M059J (cell line): ENCODE measurements at places on chromosomes 7 and 10. TPM values are rescaled to one million over a fixed set of nuclear protein-coding genes. Genes with fewer than 3 reads are reported as not detected.
A peak's percentile ranks its signal among the peaks of the same experiment; 100 is the strongest.

DNA sequence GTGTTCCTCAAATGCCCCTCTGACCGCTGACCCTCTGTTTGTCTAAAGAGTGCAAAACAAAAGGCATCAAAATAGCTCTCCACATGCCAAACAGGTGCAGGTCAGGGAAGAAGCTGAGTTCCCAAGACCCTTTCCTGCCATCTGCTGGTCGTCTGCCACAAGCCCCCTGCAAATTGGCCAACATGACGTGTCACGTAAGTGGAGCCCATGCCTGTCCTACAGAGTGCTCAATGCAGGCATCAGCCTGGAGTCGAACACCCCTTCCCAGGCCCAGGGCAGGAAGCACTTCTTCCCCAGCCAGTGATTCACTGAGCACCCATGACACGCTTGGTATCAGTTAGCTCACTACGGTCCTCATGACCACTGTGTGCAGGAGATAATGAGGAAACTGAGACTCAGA lies 14.1 kb downstream of the TMEM72 start:
- peak; percentile 33 for DNase-seq

DNA sequence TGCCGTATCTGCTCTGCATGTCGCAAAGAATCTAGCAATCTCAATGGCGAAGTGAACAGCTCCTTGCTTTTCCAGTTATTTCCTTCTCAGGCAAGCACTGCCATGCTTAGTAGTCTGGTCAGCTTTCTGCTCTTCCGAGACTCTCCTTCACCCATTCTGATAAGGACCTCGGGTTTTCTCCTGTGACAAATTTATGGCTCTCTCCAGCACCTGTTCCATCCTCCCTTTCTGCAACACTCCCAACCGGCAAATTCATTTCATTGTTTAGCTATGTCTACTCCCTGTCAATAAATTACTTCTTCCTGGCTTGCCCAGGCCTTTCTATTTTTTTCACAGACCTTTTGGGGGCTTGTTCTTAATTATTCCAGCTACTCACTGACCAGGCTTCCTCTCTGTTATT lies 252.6 kb downstream of the SORCS3 start:
- no peak for DNase-seq

DNA sequence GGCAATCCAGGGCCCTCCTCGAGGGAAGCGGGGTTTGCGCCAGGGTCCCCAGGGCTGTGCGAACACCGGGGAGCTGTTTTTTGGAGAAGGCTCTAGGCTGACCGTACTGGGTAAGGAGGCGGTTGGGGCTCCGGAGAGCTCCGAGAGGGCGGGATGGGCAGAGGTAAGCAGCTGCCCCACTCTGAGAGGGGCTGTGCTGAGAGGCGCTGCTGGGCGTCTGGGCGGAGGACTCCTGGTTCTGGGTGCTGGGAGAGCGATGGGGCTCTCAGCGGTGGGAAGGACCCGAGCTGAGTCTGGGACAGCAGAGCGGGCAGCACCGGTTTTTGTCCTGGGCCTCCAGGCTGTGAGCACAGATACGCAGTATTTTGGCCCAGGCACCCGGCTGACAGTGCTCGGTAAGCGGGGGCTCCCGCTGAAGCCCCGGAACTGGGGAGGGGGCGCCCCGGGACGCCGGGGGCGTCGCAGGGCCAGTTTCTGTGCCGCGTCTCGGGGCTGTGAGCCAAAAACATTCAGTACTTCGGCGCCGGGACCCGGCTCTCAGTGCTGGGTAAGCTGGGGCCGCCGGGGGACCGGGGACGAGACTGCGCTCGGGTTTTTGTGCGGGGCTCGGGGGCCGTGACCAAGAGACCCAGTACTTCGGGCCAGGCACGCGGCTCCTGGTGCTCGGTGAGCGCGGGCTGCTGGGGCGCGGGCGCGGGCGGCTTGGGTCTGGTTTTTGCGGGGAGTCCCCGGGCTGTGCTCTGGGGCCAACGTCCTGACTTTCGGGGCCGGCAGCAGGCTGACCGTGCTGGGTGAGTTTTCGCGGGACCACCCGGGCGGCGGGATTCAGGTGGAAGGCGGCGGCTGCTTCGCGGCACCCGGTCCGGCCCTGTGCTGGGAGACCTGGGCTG lies 26.0 kb downstream of the PRSS2 start:
- no peak for DNase-seq

- peak; percentile 5 for DNase-seq
Measured at GRCh38 chr10:7457478-7458316, 46.9 kb upstream of the SFMBT2 start.

- no peak for DNase-seq
Measured at GRCh38 chr7:148031019-148031418, 559.5 kb upstream of the C7orf33 start.

DNA sequence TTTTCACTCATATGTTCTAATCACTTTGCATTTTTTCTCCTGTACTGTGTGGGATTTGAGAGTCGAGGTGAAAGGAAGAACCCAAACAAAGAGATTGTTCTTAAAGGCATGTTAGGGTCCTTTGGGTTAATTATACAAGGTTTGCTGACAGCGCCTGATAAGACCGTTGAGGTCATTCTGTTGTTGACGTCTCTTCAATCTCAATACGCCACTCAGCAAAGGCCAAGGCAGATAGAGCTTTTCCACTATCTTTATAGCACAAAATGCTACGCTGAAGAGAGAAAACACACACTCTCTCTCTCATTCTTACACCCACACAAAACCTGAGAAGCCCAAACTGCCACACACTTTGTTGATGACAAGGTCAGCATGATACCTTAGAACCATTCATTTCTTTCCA lies 228.7 kb downstream of the CNTNAP2 start:
- no peak for DNase-seq

The NUTM2E gene
- 0.05 TPM in 1 of 2 replicates, not detected in the other for total RNA-seq

DNA sequence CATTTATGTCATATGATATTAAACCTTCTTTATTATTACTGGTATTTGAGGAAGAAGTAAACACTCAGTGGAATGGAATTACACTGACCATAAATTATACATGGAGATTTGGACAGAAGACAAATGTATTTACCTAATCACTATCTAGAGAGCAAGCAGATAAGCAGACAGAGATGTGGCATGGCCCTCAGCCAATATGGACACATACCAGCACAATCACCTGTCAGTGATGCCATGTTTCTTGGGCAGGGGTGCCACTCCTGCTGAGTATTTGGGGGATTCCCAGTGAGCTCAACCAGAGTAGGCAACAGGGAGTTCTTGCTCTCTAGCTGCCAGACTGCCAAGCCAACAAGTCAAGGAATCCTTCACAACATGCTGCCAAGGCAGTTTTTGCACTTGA lies 866.3 kb upstream of the LRRN3 start:
- no peak for DNase-seq

The OR2A12 gene
- not detected in 2 replicates for total RNA-seq

GRCh38 chr7:116626886-116627285 lies 45.1 kb upstream of the MET start:
- no peak for DNase-seq

The HOXA6 gene
- total RNA-seq, result 3.7 TPM in 1 of 2 replicates, not detected in the other

DNA sequence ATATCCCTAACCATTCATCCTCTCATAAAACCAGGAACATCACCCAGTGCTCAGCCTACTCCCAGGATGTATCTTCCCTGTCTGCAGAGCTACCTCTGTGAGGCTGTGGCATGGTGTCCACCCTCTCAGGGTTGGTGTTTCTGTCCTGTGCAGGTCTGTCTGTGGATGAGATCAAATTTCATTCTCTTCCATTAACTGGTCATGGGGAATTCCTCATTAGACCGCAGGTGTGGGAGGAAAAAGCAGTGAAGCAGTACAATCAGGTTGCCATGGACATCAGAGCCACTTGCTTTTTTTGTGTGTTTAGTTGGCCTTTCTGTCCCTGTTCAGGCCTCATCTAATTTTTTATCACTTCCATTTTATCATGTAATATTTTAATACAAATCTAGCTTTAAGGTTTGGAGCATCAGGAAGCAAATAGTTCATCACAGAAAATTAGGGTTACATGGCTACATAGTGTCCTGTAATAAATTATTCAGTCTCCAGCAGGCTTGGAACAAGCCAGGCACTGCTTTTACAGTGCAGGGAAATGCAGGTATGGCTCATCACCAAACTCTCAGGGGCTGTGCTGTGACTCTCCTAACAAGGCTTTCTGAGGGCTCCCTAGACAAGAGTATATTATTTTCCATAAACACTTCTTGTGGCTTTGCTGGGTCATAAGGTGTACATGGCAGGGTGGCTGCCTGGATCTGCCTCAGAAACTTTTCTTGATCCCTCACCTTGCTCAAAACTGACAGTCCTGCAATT lies 594.9 kb upstream of the IGFBP3 start:
- peak; percentile 85 for DNase-seq

- DNase-seq, result peak; percentile 55
Measured at GRCh38 chr7:46321556-46322205, 400.6 kb upstream of the IGFBP3 start.

The TMEM270 gene
- total RNA-seq, result 0.17 and 0.32 TPM in 2 replicates

The CYP26A1 gene
- total RNA-seq, result not detected in 2 replicates

The PTF1A gene
- not detected in 2 replicates for total RNA-seq

The PLPP4 gene
- total RNA-seq, result 55.4 and 69.2 TPM in 2 replicates

DNA sequence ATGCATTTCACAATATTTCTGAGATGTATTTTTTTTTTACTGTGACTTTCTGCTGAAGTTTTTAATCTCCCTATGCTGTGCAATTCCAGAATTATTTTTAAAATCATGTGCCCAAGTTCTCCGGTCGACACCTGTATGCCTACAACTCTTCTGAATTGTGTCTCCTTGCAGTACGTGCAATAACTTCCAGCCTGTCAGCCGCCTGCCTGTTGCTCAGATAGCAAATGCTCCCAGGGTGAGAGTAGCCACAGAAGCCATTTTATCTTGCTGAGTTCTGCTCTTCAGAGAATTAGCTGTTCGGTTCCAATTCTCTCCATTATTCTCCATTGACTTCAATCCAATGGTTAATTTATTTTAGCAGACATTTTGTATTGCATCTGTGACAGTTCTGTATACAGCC lies 188.3 kb downstream of the CDC14C start:
- no peak for DNase-seq

DNA sequence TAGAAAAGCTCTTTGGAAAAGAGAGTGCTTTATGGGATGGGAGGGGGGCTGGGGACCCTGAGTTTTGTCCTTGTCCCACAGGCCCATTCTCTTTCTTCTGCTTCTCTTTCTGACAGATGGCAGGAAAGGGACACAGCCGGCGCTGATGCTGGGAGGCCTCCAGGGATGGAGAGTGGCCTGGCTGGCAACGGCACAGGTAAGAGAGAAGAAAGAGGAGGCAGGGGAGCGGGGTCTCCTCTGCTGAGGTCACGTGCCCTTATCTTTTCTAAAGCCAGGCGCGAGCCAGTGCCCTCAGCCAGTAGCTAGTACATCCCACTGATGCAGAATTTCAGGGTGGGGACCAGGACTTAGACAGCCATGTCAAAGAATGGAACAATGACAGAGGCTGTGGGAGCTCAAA lies 9.2 kb downstream of the ZNF775 start:
- DNase-seq, result no peak

DNA sequence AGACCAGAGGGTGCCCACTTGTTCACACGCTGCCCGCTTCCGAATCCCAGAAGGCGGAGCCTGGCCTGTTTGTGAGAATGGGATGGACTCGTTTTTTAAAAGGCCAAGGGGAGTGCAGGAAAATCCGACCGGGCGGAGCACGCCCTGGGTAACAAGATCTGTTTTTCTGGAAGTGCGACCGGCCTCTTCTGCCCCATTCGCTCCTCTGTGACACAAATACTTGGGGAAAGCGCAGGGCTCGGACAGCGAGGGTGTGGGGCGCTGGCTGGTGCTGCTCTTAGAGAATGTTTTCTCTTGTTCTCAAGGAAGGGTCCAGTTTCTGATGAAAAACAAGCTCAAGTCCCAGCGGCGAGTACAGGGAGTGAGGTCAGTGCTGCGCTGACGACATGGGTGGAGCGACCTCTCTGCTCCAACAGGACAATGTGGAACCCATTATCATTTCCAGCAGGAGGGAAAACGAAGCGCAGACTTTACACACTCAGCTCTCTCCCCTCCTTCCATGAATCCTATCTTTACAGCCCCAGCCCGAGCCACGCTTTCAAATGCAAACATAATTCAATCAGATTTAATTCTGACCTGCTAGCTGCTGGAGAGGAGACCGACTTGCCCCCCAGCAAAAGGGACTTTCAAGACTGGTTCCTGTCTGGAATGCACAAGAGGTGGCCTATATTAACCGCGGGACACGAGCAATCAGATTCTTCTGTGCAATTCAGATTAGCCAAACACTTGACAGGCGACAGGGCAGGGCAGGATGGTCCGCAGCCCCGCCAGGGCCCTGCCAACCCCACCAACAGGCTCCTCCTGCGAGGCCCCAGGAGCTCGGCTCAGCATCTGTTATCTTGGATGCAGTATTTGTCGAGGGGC lies 1.1 kb downstream of the RADIL start:
- DNase-seq, result no peak

DNA sequence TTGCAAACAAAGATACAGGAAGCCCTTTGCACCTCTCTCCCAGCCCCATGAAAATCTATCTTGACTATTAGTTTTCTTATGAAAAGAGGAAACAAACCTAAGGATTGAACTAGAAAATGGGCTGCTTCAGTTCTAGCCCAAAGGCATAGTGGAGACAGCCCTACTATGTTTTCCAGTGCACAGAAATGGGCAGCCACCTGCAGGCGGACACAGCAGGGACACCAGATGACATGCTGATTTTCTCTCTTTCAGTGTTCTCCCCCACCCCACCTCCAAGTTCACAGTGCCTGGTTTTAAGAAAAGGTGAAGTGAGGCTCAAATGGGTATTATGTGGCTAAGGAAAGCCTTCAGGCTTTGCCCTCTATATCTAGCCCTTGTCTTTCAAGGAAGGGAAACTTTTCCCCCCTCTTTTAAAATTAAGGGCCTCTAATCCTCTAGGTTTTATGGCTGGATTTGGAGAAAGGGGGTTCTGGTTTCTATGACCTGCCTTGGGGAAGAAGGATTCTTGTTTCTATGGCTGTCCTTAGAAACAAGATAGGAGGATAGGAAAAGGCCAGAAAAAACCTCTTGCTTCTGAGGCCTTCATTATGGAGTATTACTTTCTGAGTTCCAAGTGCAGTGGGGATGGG lies 23.5 kb upstream of the DDX50 start:
- no peak for DNase-seq

The KIAA1217 gene
- 1.5 and 2.7 TPM in 2 replicates for total RNA-seq

DNA sequence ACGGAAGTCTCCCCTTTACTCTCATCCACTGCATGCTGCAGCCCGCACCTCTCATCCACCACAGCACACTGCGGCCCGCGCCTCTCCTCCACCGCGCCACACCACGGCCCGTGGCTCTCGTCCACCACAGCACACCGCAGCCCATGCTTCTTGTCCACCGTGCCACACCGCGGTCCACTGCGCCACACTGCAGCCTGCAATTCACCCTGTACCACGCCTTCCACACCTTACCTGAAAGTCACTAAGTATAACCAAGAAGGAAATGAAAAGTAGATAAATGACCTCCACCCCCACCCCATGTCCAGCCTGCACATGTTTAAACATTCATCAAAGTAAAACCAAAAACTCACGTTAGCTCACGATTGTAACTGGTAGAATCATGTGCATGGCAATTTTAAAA lies 176.1 kb downstream of the DIP2C start:
- DNase-seq, result no peak

DNA sequence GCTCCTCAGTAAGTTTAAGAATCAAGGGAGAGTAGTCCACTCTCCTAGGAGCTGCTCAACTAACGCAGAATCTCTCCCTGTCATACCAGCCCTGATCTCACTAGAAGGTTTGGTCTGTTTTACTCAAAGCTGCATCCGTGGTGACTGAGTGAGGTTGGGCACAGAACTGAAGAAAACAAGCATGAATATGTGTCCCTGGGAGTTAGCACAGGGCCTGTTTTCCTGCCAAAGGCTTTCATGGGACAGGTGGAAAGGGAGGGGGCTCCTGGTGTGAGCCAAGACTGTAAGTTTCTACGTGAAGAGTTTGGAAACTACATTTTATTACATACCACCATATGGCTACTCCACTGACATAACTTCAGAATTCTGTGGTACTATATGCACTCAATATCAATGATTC lies 705.9 kb downstream of the MAGI2 start:
- DNase-seq, result no peak
